ENCODE measurements at places on chromosomes 2 and 18.
A peak's percentile ranks its signal among the peaks of the same experiment; 100 is the strongest.

DNA sequence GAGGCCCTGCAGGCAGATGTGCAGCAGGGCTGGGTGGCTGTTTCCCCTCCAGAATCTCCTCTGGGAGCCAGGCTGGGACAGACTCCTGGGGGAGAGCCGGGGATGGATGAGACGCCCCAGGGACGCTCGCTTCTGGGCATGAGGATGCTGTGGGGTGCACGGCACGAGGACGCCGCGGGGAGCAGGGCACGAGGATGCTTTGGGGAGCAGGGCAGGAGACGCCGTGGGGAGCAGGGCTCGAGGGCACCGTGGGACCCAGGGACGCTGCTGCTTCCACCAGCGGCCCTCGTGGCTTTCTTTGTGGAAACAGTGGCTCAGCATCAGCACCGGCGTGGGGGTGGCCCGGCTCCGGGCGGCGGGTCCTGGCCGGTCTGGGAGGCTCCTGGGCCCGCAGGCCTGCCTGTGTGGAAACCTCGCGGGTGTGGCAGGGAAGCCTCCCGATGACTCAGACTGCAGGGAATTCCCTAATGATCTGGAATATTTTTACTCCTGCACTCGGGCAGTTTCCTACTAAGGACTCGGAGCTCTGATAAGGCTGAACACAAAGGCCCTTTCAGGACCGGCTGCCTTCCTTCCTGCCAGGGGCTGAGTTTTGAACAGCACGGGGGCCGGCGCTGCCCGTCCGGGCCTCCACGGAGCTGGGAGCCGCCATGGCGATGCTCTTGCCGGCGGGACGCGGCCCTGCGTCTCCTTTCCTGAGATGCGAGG, 62.6 kb downstream of the NFATC1 start:
- DNase-seq, result peak; percentile 81

DNA sequence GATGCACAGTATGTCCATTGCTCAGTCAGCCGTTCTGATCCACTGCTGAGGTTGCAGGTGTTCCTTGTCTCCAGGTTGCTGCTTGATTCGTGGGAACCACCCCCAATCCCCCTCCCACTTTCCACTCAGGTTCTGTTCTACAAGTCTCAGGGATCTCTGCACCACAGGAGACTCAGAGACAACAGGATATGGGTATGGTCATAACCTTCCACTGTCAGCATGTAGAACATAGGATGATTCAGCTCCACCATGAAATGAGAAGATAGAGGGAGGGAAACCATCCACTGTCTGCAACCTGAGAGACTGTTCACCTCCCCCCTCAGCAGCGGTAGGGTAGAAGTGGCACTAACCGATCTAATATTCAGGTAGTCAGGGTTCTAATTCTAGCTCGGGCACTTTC, 19.0 kb upstream of the KLF7 start:
- DNase-seq, result no peak

DNA sequence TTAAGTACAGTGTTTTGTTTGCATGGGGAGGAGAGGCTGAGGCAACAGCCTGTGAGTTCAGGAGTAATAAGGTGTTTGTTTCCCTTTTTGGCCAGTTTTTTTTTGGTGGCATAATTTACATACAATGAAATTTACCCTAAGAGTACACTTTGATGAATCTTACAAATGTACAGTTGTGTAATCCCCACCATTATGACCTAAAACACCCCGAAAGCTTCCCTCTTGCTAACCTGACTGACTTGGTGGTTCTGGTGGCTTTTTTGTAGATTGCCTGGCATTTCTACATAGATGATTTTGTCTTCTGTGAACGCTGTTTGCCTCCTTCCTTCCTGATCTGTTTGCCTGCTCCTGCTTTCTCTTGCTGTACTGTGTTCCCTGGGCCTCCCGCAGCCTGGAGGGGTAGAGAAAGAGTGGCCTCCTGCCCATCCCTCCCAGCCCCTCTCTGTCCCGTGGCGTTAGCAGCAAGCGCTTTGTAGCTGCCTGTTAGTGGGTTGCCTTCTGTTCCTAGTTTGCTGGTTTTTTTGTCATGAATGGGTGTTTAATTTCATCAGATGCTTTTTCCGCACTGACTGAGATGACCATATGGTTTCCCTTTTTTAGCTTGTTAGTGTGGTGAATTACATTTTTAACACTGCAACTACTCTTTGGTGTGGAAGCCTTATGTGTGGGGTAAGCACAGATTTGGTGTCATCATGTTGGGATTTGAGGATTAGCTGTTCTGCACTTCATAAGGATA, 32.1 kb downstream of the ASAP2 start:
- DNase-seq, result no peak

- DNase-seq, result no peak
Measured at GRCh38 chr2:229388731-229389130, 117.6 kb upstream of the PID1 start.

GRCh38 chr2:73985308-73986084, 786 bp downstream of the TET3 start:
- peak; percentile 33 for DNase-seq

DNA sequence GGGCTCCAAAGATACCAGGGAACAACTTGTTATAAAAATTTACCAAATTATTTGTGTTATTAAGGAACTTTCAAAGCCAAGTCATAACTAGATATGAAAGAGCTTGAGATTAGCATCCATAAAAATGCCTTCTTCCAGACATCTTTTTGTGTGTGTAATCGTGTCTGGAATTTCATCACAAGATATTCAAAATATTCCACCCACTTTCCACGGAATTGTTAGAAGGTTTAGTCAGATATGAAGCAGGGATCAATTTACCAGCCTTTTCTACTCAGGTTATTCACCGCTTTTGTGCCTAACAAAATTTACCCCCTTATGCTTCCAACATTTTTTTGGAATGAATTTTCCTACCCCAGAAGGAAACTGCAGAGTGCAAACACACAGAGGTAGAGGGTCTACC, 130.2 kb upstream of the ACVR2A start:
- DNase-seq, result no peak

DNA sequence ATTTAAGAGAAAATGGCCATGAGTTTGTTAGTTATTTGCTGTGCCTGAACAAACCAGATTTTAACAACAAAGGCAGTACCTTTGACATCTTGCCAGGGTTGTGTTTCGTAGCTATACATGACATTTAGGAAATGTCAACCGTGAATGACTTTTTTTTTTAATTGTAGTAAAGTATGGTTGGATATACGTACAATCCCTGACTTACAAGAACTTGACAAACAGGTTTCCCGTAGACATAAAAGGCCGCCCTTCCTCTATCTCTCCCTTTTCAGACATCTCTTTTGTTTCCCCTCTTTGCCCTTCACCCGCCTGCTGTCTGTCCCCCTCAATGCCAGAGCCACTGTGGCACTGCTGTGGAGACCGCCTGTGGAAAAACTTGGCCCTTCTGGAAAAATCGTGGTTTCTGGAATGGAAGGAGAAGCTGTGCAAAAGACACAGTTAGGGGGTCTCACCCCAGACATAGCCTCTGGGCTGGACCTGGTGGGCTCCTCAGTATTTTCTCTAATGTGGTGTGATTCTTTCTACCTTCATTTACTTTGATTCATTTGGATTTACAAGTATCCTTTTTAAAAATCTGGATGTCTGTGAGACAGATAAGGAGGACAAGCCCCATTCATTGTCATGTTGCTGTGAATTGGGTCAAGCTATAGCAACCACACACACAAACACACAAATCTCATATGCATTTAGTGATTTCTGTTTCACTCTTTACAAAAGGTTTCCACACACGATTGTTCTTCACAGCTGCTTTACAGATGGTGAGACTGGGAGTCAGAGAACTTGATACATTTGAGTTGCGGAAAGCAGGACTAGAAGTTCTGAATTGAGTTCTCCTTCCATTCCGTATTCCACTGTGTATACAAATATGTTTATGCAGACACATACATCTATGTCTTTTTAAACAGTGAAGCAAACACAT, 48.6 kb downstream of the SPATS2L start:
- no peak for DNase-seq

DNA sequence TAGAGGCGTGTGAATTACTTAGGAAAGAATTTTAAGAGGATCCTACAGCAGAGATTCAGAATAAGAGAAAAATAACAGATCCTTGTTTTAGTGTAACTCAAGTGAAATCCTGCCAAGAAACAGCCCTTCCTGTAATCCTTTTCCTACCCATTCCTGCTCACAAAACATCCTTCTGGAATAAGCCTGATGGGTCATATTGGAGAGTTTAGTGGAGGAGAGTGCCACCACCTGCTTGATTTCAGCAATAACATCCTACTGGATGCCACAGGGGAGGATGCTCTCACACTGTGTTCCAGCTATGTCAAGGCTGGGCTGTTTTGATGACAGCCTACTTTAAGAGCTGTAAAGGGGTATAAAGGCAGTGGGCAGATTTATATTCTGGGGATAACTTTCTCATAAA, 54.8 kb upstream of the CCDC178 start:
- DNase-seq, result peak; percentile 11

DNA sequence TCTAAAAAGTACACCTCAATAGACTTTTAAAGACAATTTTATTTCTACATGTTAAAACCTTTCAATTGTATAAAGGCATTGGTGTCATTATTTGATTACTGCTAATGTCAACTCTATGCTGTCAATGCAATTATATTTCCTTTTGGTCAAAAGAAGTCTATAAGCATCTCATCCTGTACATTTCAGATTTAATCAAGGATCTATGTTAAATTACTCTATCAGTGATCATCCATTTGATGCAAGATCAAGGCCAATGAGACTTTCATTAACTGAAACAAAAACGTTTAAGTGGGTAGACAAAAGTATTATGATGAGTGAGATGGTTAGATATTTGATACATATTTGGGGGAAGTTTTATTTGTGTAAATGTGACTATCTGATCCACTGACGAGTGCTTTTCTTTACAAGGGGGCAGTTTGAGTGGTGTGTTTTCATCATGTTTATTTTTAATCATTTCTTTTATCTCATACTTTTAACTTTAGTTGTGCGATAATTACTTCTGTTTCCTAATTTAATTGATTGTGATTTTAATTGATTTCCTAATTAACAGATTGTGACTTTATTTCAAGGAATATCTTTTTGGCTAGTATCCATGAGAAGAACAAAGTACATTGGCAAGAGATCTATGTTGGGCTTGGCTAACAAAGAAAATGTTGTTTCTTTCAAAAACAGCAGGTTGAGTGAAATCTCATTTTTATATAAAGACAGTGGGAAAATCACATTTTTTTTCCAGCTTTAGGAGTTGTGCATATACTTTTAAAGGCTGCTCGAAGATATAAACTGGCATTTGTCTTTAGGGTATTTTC, 1.1 kb downstream of the ARHGAP28 start:
- DNase-seq, result no peak

DNA sequence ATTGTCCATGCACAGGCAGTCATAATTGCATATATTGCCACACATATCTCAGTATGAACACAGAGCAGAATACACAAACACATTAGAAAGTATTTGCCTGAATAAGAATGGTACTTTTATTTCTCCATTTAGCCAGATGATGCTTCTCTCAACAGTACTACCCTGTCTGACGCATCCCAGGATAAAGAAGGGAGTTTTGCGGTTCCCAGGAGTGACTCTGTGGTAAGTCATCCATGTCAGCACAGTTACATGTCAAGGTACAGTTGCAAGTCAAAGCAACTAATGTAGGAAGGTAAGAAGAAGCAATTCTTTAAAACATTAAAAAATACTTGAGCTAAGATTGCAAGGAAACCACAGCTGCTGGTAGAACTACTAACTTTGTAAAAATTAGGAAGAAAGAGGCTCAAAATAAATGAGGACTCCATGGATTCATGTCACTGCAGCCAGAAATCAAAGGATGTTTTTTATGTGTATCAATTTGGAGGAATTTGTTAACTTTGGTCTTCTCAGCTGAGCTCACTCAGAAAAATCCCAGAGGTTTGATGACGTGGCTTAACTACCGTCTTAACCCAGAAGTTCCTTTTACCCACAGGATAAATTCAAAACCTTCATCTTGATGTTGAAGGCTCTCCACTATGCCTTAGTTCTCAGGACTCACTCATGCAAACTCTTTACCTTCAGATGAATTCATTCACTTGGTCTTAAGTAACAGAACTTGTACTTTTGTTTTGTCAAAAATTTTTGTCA, 130.3 kb downstream of the ARHGAP28 start:
- DNase-seq, result peak; percentile 11
